ENCODE measurements at places on chromosomes 13 and 19.

GRCh38 chr19:17125728-17126677 is 50.4 kb downstream of the MYO9B start:
- H3K4me1 ChIP-seq, result peaks cover 54% of the 10 kb centered on the region
- no peaks in the 10 kb centered on the region for H3K27me3 ChIP-seq
- H3K4me3 ChIP-seq, result peak overlapping the region; percentile 39
- DNase-seq, result peak; percentile 78

GRCh38 chr13:45179428-45179827 is 21.4 kb downstream of the KCTD4 start:
- H3K36me3 ChIP-seq, result peaks cover under 1% of the 10 kb centered on the region
- H3K27me3 ChIP-seq, result no peaks in the 10 kb centered on the region

GRCh38 chr19:48400018-48400742 is 6.7 kb downstream of the GRIN2D start:
- H3K27ac ChIP-seq, result no peak overlapping the region
- DNase-seq, result no peak
- no peaks in the 10 kb centered on the region for H3K36me3 ChIP-seq
- peaks cover 16% of the 10 kb centered on the region for H3K27me3 ChIP-seq
- H3K4me1 ChIP-seq, result peaks cover 48% of the 10 kb centered on the region
- H3K4me3 ChIP-seq, result no peak overlapping the region

DNA sequence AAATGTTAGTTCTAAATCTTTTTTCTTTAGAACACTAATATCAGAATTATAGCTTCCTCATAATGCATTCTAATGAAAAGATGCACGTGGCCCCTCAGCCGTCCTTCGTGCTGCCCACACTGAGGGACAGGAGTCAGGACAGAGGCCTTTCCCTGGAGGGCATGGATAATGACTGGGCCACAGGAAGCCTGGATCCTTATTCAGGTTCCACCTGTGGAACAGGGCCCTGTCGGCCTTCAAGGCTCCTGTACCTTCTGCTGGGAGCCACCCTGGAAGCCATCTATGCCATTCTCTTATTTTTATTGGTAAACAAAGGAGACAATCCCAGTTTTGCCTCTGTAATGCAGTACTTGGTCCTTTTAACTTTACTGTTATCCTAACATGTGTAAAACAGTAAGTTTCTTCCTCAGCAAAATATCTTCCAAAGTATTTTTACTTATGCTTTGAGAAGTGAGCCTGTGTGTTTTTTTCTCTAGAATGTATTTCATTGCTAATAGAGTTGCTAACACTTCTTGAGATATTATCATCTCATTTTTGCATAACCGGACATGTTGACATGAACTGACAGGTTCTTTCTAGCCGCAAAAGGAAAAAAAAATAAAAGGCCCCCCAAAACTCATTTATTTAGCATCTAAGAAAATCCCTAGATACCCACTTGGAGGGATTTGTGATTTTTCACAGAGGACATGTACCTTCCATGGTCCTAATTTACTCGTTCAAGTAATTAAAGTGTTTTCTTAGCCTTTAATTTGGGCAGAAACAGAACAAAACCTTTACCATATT is 6.0 kb downstream of the GPR183 start:
- H3K27ac ChIP-seq, result peak overlapping the region; percentile 74
- no peaks in the 10 kb centered on the region for H3K27me3 ChIP-seq
- H3K36me3 ChIP-seq, result peaks cover 62% of the 10 kb centered on the region
- H3K4me3 ChIP-seq, result peak overlapping the region; percentile 83
- H3K4me1 ChIP-seq, result peaks cover 42% of the 10 kb centered on the region

DNA sequence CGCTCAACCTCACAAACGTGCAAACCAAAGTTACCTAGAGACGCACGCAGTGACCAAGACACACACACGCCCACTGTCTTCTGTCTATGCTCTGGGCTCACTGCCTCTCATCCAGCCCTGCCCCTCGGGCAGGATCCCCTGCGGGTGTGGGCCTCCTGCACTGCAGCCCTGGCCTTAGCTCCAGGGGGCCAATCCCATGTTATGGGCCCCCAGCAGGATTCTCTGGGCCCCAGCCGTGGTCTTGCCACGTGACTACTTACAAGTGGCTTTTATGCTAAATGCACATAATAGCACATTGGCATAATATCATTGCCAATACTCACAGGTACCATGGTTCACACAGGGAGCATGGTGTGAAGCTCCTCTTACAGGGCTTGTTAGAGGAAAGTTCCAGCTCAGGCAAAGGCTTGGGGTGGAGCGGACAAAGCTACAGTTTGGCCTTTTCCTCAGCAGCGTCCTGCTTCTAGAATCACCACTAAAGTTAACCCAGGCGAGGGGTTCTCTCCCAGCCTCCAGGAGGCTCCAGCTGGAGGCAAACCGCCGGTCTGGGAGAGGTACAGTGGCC is 37.4 kb downstream of the CEBPA start:
- no peak overlapping the region for H3K4me3 ChIP-seq
- no peaks in the 10 kb centered on the region for H3K27me3 ChIP-seq
- DNase-seq, result no peak
- H3K4me1 ChIP-seq, result peaks cover 20% of the 10 kb centered on the region
- no peaks in the 10 kb centered on the region for H3K36me3 ChIP-seq

DNA sequence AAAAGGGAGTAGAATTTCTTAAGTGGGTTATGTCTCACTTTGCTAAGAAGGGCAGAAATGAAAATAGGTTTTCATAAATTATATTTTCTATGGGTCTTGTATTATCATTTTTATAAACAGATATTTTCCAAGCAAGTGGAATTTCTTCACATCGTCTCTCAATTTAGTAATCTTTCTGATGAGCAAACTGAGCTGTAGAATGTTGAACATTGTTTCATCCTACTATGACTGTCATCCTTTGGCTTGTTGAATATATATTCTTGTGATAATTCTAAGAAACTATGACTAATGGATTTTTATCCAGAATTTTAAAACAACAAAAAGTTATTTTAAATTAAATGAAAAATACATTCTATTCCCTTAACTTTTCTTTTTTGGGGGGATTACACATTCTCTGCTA is 313.8 kb downstream of the ENOX1 start:
- H3K4me3 ChIP-seq, result no peak overlapping the region
- H3K36me3 ChIP-seq, result no peaks in the 10 kb centered on the region
- no peaks in the 10 kb centered on the region for H3K4me1 ChIP-seq
- no peaks in the 10 kb centered on the region for H3K27me3 ChIP-seq
- DNase-seq, result no peak
- no peak overlapping the region for H3K27ac ChIP-seq

- H3K36me3 ChIP-seq, result no peaks in the 10 kb centered on the region
- no peak overlapping the region for H3K4me3 ChIP-seq
- no peak overlapping the region for H3K27ac ChIP-seq
- H3K27me3 ChIP-seq, result no peaks in the 10 kb centered on the region
Measured at GRCh38 chr13:57897225-57897624, 265.7 kb downstream of the PCDH17 start.

DNA sequence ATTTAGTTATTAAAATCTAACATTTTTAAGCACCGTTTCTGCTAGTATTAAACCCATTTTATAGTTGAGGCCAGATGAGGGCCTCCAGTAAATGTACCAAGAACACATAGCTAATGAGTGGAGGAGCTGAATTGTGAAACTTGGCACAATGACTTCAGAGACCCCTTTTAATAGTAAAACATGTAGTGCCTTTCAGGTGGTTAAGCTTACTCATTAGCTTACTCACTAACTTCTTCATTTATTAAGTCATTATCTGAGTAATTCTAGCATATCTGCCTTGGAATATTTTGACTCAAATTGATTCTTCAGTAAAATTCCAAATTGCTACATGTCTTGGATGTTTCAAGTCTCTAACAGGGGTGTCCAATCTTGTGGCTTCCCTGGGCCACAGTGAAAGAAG is 735.2 kb downstream of the LIG4 start:
- no peaks in the 10 kb centered on the region for H3K4me1 ChIP-seq
- H3K27ac ChIP-seq, result no peak overlapping the region
- H3K36me3 ChIP-seq, result no peaks in the 10 kb centered on the region
- no peak for DNase-seq

GRCh38 chr19:54393381-54393780 is 21.9 kb upstream of the TTYH1 start:
- H3K4me3 ChIP-seq, result no peak overlapping the region
- H3K36me3 ChIP-seq, result no peaks in the 10 kb centered on the region
- peaks cover 31% of the 10 kb centered on the region for H3K4me1 ChIP-seq
- no peak overlapping the region for H3K27ac ChIP-seq

GRCh38 chr19:1144741-1145140 is 29.3 kb downstream of the SBNO2 start:
- H3K27me3 ChIP-seq, result no peaks in the 10 kb centered on the region
- peaks cover 9% of the 10 kb centered on the region for H3K4me1 ChIP-seq
- no peak overlapping the region for H3K27ac ChIP-seq
- no peak overlapping the region for H3K4me3 ChIP-seq
- DNase-seq, result no peak

- H3K27ac ChIP-seq, result no peak overlapping the region
- no peak for DNase-seq
- no peaks in the 10 kb centered on the region for H3K36me3 ChIP-seq
- H3K4me3 ChIP-seq, result no peak overlapping the region
- H3K4me1 ChIP-seq, result no peaks in the 10 kb centered on the region
- H3K27me3 ChIP-seq, result no peaks in the 10 kb centered on the region
Measured at GRCh38 chr13:36839981-36840380, 21.0 kb downstream of the RFXAP start.

DNA sequence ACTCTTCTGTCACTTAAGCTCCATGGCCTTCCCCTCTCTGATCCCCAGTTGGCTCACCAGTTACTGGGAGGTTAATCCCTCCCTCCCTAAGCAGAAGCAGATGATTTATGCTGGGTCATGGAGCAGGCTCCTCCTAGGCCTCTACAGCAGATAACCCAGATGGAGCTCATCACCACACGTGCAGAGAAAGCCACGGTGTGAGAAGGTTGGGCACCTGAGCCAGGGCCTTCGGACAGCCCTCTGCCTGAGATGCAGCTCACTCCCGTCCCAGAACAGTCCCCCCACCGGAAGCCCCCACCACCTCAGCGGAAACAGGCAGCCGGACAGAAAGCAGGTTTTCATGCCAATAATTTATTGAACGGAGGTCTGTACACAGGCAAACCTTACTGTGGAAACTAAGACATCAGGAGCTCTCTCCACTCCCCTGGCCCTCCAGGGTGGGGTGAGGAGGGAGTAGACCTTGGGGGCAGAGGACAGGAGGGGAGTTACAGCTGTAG is 9.8 kb downstream of the ZNF526 start:
- peaks cover 16% of the 10 kb centered on the region for H3K4me1 ChIP-seq
- H3K4me3 ChIP-seq, result no peak overlapping the region
- no peak for DNase-seq
- H3K27me3 ChIP-seq, result no peaks in the 10 kb centered on the region
- no peak overlapping the region for H3K27ac ChIP-seq

GRCh38 chr19:33780251-33780650 is 16.4 kb upstream of the KCTD15 start:
- DNase-seq, result no peak
- no peak overlapping the region for H3K4me3 ChIP-seq
- H3K4me1 ChIP-seq, result peaks cover 47% of the 10 kb centered on the region

DNA sequence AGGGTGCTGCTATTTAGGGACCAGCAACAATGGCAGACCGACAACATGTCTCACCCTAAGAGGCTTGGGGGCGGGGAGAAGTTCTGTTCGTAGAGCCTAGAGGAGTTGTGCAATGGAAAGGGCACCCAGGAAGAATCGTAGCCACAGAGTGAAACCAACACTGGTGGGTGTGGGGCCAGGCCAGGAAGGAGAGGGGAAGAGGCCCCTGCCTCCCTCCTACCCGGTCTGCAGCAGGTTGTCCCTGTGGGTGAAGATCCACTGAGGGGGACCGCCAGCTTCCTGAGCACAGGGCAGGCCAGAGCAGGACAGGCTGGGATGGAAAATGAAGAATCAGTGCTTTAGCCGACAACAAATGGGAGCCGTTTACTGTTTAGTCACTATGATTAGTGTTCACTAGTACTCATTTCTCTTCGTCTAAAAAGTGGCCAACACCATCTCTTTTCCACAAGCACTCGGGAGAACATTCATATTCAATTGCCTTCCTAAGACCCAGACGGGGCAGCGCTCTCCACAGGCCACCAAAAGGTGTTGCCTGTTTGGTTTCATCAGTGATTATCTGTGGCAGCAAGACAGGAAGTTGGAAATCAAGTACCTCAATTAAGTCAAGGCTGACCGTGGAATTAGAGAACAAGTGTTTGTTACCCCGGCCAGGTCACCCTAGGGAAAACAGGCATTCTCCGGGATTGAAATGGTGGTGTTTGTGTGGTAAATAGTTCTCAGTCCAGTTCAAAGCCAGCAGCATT is 1.1 kb upstream of the ATP11A start:
- peak overlapping the region; percentile 79 for H3K27ac ChIP-seq
- peak; percentile 70 for DNase-seq
- H3K36me3 ChIP-seq, result no peaks in the 10 kb centered on the region
- H3K4me1 ChIP-seq, result peaks cover 45% of the 10 kb centered on the region
- no peaks in the 10 kb centered on the region for H3K27me3 ChIP-seq
- H3K4me3 ChIP-seq, result peak overlapping the region; percentile 88

GRCh38 chr19:29737461-29738000 is 22.5 kb upstream of the C19orf12 start:
- H3K36me3 ChIP-seq, result no peaks in the 10 kb centered on the region
- no peaks in the 10 kb centered on the region for H3K27me3 ChIP-seq
- no peak overlapping the region for H3K4me3 ChIP-seq

GRCh38 chr13:103007427-103007762 is 58.8 kb downstream of the SLC10A2 start:
- no peaks in the 10 kb centered on the region for H3K36me3 ChIP-seq
- no peak for DNase-seq
- H3K4me1 ChIP-seq, result no peaks in the 10 kb centered on the region
- H3K27me3 ChIP-seq, result no peaks in the 10 kb centered on the region
- no peak overlapping the region for H3K27ac ChIP-seq

DNA sequence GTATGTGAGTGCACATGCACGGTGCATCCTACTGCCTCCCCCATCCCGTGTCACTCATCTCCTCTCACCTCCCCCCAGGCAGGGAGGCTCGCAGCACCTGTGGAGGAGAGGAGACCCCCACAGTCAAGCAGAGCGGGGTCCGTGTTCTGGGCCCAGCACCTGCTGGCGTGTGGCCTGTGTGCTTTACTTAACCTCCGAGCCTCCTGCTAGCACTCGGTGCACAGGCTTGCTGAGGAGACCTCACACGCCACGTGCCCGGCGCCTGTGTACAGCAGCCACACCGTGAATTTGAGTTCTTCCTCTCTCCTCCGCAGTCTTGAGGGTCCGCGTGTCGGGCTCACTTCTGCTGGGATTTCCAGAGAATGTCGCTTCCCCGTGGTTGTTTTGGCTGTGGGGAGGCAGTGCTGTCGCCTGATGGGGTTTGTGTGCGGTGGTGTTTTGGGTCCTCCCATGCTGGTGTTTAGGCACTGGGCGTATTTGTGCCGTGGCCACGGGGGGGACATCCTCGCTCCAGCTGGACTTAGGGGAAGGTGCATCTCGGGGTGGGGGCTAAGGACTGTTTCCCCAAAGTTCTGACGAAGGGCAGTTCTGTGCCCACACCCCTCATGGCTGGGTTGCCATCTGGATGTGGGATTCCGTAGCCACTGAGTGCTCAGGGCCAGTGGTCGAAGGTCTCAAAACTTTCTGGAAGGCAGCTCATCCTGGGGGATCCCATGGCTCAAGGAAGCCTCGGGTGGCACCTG is 34.8 kb upstream of the TMEM255B start:
- H3K36me3 ChIP-seq, result no peaks in the 10 kb centered on the region
- peaks cover 20% of the 10 kb centered on the region for H3K4me1 ChIP-seq
- no peak for DNase-seq
- H3K27me3 ChIP-seq, result peaks cover 1% of the 10 kb centered on the region

GRCh38 chr19:12994701-12995595 is at the start of gene NFIX:
TSS of gene NFIX (plus strand) at chr19:12995475. CDS start at chr19:12995838, 363 bp downstream.
- peak within 1 kb of the TSS; percentile 55 for H3K4me3 ChIP-seq
- peaks cover 15% of the 10 kb centered on the region for H3K4me1 ChIP-seq
- peak; percentile 51 for DNase-seq

GRCh38 chr19:41426952-41427646 is at the start of gene B3GNT8:
TSS of gene B3GNT8 (minus strand) at chr19:41427374. CDS start at chr19:41426778, 596 bp downstream.
- H3K36me3 ChIP-seq, result peaks cover 44% of the 10 kb centered on the region
- peak; percentile 42 for DNase-seq
- peak within 1 kb of the TSS; percentile 54 for H3K4me3 ChIP-seq
- H3K4me1 ChIP-seq, result peaks cover 63% of the 10 kb centered on the region

GRCh38 chr19:56972291-56972841 is 131.8 kb upstream of the PEG3 start:
- no peak overlapping the region for H3K4me3 ChIP-seq
- no peaks in the 10 kb centered on the region for H3K27me3 ChIP-seq
- H3K36me3 ChIP-seq, result no peaks in the 10 kb centered on the region
- DNase-seq, result no peak
